ENCODE measurements at places on chromosomes 7 and 10.

DNA sequence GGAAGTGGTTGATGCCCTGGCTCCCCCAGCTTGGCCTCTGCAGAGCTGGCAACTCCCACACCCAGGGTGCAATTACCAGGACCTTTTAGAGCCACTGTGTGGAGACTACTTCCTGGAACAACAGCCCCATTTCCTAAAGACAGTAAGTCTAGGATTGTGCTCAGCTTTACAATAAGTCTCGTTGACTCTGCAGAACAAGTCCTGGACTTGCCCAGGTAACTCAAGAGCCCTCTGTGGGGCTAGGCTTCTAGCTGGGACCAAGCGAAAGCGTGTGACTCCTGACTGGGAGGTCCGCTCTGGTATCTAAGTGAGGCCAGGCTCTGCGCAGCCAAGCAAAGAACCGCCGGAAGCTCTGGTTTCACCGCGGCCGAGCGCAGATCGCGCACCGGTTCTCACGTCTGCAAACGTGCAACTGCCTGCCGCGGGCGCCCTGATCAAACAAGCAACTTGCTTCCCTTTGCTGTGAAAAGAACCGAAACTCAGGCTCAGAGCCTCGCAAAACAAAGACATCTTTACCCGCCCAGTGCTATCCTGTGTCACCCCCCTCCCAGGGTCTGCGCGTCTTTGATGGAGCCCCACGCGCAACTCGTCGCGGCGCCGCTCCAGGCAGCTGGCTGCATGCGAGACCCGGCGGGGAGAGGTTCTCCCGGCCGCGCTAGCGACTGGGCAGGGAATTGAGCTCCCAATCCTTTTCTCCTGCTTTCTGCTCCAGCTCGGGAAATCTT, 4.4 kb upstream of the PDLIM1 start:
- peak; percentile 91 for DNase-seq

GRCh38 chr10:2744547-2745200, 322.7 kb upstream of the PFKP start:
- no peak for DNase-seq

DNA sequence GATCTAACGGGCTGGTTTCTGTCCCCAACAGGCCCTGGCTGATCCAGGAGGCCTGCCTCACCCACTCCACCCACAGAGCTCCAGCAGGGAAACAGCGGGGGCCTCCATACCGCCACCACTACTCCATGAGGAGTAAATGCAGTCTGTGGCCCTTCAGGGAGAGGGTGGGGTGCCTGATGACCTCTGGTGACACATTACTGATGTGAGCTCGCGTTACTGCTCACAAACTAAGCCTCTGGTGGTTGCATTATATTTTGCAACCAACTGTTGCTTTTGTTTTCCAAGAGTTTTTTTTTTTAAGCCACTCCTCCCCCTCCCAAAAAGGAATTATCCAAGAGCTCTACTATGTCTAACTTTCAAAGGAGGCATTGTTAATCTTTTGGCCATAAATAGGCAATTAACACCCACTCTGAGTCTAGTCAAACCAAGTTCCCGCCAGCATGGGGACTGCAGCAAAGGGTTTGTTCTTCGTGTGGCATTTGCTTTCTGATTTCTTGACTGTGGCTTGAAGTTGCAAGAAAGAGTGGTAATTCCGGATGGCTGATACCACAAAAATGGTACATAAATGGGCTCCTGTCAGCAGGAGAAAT, 72.6 kb downstream of the FAM53B start:
- peak; percentile 72 for DNase-seq

GRCh38 chr7:36207451-36208291, 54.6 kb downstream of the EEPD1 start:
- peak; percentile 25 for DNase-seq

- DNase-seq, result no peak
These were observed 360.6 kb upstream of the ADARB2 start for GRCh38 chr10:2097937-2098336.

DNA sequence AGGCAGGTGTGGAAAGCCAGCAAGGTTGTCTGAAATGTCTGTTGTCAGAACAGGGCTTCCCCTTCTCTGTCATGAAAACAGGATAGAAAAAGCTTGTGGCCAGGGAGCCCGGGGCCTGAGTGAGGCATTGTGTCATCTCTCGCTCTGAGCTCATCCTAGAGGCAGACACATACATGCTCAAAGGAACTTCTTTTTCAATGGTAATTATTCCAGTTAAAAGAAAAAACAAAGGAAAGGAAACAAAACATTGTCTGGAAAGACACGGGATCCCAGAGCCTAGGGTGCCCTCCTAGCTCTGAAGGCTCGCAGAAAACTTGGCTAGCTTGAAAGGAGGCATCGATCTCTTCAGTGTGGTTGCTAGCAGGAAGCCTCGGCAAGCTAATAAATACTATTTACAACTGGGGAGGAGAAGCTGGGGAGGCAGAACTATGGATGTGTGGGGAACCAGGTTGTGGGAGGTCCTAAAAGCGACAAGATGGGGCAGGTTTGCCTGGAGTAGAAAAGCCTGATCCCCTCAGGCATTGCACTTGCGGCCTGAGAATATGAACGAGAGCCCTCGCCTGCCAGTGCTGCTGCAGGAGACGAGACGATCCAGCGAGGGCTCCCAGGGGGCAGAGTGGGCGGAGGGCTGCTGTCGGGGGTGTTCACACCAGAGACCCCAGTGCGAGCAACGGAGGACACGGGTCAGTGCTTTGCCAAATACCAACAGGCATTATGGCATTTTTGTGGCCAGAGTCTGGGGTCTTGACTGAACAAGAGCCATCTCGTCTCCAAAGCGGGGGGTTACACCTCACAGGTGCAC, 32.8 kb upstream of the DGKI start:
- DNase-seq, result peak; percentile 74

- no peak for DNase-seq
These were observed 83.9 kb downstream of the HIP1 start for GRCh38 chr7:75654855-75655254.

DNA sequence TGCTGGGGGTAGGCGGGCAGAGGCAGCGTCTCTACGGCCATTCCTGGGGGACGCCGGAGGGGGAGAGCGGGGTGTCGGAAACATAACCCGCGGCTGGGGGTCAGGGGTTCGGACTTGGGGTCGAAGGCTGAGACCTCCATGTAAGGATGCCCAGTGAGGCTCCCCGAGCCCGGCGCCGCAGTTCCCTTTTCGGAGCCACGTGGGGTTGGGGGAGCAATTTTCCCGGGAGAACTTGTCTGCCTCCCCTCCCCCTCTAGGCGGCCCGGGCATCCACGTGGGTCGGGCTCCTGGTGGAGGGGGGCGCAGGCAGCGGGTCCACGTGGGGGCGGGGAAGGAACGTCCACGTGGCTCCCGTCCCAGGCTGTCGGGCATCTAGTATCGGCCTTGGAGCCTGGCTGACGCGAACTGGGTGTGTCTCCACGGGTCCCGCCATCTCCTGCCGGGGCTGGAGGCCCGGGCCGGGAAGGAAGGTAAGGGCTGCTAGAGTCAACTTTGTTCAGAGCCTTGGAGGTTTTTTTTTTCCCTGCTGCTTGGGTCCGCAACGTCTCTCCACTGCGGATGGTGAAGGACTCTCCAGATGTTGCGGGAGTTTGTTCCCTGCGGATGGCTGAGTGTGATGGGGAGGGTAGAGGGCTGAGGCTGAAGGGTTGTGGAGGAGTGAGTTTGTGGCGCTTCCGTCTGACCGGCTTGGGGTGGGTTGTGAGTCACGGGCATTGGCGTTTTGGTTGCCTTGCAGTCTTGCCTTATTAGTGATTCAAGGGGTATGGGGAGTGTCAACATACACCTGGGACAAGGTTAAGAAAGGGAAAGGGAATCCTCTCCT, 744 bp downstream of the PPRC1 start:
- DNase-seq, result peak; percentile 87

DNA sequence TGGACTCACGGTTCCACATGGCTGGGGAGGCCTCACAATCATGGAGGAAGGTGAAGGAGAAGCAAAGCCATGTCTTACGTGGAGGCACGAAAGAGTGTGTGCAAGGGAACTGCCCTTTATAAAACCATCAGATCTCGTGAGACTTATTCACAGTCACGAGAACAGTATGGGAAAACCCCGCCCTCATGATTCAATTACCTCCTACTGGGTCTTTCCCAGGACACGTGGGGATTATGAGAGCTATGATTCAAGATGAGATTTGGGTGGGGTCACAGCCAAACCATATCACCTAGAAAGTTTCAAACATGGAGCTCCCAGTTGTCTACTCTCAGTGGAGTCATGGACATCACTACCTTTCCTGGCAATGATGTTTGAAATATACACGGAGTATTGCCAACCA, 49.6 kb downstream of the CYCS start:
- peak; percentile 59 for DNase-seq

DNA sequence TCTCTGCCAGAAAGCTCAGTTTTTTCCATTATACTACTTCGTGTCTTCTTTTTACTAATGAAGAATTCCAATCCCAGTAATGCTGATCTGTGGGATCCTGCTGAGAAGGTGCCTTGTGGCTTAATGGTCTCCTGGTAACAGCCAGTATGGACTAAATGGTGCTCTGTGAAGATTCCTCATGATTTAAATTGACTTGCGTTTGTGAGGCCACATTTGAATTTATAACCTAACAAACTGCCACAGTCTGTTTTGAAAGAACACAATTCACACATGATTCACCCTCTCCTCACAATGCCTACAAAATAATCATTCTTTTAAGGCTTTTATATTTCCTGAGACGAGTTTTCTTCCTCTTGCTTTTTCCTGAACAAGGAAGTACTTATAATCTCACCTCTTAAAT, 140.0 kb downstream of the MBL2 start:
- DNase-seq, result no peak

- no peak for DNase-seq
These were observed 115.7 kb downstream of the PARP12 start for GRCh38 chr7:139947021-139947420.

- no peak for DNase-seq
These were observed 360.4 kb upstream of the CELF2 start for GRCh38 chr10:10657139-10657760.

DNA sequence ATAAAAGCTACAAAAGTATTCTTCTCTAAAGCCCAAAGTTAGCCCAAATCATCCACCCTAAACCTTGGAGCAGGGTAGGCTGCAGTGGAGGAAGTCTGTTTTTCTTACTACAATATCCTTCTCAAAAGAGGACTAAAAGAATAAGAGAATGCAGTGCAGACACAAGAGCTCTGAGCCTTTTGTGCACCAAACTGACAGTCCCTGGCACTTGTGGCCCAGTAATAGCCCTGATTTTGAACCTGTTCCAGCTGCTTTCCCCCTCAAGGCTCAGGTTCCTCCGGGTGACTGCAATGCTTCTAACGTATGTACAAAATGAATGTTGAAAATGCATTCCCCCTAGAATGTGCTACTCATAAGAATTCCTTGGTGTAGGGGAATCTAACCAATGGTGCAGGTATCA, 154.4 kb downstream of the JAZF1 start:
- DNase-seq, result no peak

DNA sequence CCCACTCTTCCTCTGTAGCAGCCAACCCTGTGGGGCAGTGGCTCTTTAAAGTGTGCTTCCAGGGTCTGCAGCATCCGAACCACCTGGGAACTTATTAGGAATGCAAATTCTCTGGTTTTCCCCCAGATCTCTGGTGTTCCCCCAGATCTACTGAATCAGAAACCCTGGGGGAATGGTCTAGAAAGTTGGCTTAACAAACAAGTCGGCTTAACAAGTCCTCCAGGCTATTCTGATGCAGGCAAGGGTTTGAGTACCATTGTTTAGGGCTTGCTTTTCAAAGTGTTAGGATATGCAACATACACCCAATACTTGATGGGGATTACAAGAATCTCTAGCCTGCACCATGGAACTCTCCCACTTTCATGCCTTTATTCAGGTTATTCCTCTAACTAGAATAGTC, 126.3 kb downstream of the RALA start:
- no peak for DNase-seq

DNA sequence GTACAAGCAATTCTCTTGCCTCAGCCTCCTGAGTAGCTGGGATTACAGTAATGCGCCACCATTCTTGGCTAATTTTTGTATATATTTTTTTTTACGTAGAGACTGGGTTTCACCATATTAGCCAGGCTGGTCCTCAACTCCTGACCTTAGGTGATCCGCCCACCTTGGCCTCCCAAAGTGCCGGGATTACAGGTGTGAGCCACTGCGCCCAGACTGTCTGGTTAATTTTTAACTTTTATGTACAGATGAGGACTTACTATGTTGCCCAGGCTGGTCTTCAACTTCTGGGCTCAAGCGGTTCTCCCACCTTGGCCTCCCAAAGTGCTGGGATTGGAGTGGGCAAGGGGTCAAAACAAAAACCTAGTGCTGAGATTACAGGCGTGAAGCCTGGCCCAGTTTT, 101.8 kb downstream of the JMJD1C start:
- no peak for DNase-seq

DNA sequence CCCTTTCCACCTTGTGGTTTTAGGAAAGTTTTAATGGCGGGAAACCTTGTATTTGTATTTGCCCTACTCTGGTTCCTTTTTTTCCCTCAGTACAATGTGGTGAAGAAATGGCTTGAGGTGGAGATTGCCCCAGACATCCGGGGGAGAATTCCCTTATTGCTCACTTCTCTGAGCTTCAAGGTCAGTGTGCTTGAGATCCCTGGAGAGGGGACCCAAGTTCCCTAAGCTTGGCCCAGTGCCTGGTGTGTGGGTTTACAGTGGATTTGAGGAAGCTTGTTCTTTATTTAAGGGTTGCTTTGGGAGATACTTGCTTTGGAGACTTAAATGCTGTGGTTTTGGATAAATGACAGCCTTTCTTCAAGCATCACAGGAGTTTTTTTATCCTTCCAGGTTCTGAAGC, 18.3 kb downstream of the CALHM2 start:
- no peak for DNase-seq

- no peak for DNase-seq
These were observed 11.7 kb downstream of the NIPSNAP2 start for GRCh38 chr7:55975988-55976633.

DNA sequence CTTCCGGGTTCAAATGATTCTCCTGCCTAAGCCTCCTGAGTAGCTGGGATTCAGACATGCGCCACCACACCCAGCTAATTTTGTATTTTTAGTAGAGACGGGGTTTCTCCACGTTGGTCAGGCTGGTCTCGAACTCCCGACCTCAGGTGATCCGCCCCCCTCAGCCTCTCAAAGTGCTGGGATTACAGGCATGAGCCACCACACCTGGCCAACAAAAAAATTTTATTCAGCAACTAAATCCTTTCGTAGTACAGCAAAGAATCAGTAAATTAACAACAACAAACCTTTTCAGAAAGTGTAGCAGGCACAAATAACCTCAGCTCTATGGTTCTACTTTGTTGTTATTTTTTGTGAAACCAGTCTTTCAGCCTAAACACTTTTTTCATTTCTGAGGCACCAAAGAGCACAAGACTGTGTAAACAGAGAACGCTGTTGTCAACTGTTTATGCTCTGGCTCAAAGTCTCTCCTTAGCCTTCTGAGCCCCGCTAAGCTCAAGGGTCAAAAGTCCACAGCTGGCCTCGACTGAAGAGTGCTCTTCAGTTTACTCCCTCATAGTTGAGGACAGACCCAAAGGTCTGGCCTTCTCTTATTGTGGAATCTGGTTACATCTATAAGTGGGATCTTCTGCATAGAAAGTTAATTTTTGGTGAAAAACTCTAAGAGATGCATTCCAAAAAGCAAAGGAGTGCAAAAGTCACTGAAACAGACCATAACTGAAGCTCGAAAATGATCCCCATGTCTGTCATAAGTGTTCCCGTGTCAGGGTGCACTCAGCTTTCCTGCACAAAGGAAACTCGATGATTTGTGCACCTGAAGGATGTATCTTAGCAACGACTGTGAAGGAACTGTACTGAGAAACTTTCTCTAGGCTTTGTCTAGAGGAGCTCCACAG, 24.6 kb upstream of the DDX50 start:
- no peak for DNase-seq

All from mammary epithelial cell (primary cell).